ENCODE measurements at places on chromosomes 3 and 15. TPM values are rescaled to one million over a fixed set of nuclear protein-coding genes. Genes with fewer than 3 reads are reported as not detected.
A peak's percentile ranks its signal among the peaks of the same experiment; 100 is the strongest.

Gene CHRFAM7A
- 7.0 TPM for total RNA-seq

Gene ARL6IP5
- 195 TPM for total RNA-seq

Gene ZKSCAN7
- 2.5 TPM for total RNA-seq

Gene ATP2B2
- not detected for total RNA-seq

Gene TMEM158
- 0.41 TPM for total RNA-seq

GRCh38 chr3:14583548-14584091 lies 43.5 kb upstream of the GRIP2 start:
- no peak for DNase-seq
- no peaks in the 10 kb centered on the region for H3K4me1 ChIP-seq
- no peaks in the 10 kb centered on the region for H3K36me3 ChIP-seq
- no peaks in the 10 kb centered on the region for H3K27me3 ChIP-seq
- no peak overlapping the region for H3K4me3 ChIP-seq

GRCh38 chr3:10173095-10173925 lies 8.6 kb downstream of the IRAK2 start:
- H3K27ac ChIP-seq, result peak overlapping the region; percentile 97
- peaks cover 2% of the 10 kb centered on the region for H3K36me3 ChIP-seq
- peaks cover 13% of the 10 kb centered on the region for H3K4me1 ChIP-seq
- H3K4me3 ChIP-seq, result peak overlapping the region; percentile 51
- no peaks in the 10 kb centered on the region for H3K27me3 ChIP-seq

DNA sequence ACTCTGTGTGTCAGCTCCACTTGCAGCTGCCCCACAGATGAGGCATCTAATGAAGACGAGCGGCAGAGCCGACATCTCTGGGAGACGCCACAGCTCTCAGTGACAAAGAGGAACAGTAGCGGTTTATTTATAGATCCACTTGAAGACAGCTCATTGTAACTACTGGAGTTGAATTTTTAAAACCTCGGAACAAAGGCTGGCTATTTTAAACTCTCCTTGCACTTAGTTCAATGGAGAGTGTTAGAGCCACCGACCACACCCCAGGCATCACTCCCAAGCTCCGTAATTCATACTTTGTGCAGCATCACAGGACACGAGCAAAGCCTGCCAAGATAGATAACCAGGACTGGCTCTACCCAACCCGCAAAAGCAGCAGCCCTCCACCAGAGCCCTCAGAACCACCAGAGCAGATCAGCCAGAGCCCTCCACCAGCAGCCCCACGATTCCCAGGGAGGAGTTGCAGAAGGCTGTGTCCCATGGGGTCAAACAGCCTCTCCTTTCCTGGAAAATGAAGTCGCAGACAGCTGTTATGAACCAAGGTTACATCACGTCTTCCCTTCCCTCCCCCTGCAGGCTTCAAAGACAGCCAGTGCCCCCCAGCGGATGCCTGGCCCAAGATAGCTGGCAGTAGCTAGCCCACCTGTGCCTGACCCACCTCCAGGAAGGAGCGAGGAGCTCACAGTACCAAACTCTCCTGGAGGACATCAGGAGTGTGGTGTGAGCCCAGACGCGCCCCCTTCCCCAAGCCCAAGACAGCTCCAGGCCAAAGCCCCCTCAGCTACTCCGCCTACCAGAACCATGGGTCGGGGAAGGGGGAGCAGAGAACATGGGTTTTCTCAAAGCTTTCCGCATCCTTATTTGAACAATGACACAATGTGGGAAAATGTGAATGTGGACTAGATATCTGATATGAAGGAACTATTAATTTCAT lies 45.7 kb downstream of the POC1A start:
- H3K4me3 ChIP-seq, result no peak overlapping the region
- no peaks in the 10 kb centered on the region for H3K36me3 ChIP-seq
- H3K27me3 ChIP-seq, result no peaks in the 10 kb centered on the region
- DNase-seq, result no peak
- no peaks in the 10 kb centered on the region for H3K4me1 ChIP-seq

DNA sequence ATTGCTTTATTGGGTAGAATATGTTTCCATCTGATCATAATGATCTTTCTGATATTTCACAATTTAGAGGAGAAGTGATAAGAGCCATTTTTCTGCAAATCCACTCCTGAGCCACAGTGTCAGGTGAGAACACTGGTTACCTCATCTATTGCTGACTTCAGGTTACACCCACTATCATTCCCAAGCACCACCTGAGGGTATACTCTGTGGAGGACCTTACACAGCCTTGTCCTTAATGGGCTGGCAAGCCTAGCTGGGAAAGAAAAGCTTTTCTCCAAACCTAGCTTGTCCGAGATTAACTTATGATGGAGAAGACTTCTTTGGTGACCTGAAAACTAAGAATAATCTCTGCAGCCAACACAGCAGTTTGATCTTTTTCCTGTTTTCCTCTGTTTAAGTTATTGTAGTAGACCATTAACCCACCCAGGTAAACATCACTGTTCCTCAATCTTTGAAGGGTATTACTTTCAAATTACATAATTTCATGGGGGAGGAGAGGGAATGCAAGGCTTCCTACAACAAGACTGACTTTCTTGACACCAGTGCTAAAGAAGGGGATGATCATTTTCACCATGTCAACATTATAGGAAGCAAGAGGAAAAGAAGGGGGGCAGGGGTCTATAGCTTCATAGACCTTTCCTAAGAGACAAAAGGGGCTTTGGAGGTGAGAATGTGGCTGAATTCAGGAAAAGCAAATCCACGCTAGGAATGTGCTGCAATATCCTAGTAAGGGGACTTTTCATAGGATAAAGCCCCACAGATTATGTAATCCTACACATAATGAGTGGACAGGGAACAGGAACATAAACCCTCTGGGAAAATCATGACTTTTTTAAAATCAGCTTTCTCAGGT lies 1.7 kb downstream of the NCEH1 start:
- H3K36me3 ChIP-seq, result no peaks in the 10 kb centered on the region
- no peaks in the 10 kb centered on the region for H3K27me3 ChIP-seq
- H3K4me1 ChIP-seq, result peaks cover 30% of the 10 kb centered on the region
- no peak for DNase-seq

GRCh38 chr3:45894015-45894414 lies 7.7 kb downstream of the CCR9 start:
- no peak for DNase-seq
- H3K4me3 ChIP-seq, result no peak overlapping the region
- H3K36me3 ChIP-seq, result no peaks in the 10 kb centered on the region
- no peaks in the 10 kb centered on the region for H3K4me1 ChIP-seq

DNA sequence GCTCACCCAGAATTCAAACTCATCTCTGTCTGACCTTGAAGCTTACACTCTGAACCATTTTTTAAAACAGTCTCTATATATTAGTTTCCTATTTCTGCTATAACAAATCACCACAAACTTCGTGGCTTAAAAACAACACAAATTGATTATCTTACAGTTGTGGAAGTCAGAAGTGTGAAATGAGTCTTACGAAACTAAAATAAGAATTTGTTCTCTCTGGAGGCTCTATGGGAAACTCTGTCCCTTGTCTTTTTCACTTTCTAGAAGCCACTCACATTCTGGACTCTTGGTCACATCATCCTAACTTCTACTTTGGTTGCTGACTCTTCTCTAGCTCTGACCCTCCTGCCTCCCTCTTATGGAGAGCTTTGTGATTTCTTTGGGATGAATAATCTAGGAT lies 429.3 kb upstream of the THBS1 start:
- peaks cover 4% of the 10 kb centered on the region for H3K4me1 ChIP-seq
- DNase-seq, result no peak
- H3K27ac ChIP-seq, result no peak overlapping the region
- no peak overlapping the region for H3K4me3 ChIP-seq

DNA sequence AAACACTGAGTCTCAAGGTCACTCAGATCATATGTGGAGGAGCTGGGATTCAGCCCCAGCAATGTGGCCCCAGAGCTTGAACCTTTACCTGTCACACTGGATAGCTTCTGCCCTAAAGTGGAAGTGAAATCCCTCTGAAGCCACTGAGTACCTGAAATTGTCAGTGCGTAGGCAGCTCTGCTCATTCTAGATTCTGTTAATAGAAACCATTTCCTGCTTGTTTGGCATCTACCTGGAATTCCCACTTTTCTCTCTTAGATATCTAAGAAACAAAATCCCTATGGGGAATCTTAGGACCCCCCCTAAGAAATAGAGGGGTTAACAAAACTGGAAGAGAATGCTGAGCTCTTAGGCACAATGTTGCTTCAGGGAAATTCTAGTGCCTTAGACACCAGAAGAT lies 29.8 kb downstream of the FBXL22 start:
- DNase-seq, result no peak
- H3K4me3 ChIP-seq, result no peak overlapping the region
- H3K27me3 ChIP-seq, result no peaks in the 10 kb centered on the region
- H3K4me1 ChIP-seq, result no peaks in the 10 kb centered on the region
- peaks cover 57% of the 10 kb centered on the region for H3K36me3 ChIP-seq
- no peak overlapping the region for H3K27ac ChIP-seq

DNA sequence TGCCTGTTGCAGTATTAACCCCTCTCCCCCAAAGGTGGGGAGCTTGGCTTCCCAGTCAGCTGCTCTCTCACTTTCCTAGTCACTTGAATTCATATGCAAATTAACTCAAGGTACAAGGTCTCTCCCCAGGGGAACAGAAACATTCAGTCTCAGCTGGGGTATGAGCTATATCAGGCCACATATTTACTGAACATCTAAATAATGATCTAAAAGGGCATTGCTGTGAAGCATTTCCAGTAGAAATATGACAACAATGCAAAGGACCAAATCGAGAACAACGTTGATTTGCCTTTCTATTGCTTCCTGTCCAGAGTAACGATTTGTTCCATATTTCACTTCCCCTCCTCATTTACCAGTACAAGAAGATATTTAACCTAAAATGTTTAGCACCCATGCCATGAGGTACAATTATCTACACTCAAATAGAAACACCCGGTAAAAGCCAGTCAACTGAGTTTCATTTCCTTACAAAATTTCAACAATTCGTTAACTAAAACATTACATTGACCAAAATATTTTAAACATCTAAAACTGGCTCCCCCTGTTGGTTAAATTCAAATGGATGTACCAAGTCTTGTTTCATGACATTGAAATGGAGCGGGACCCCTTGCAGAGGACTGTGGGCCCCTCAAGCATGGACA lies 36.5 kb upstream of the KLHL6 start:
- no peaks in the 10 kb centered on the region for H3K27me3 ChIP-seq
- no peak overlapping the region for H3K4me3 ChIP-seq
- no peaks in the 10 kb centered on the region for H3K36me3 ChIP-seq

- no peak for DNase-seq
- H3K27me3 ChIP-seq, result no peaks in the 10 kb centered on the region
- no peak overlapping the region for H3K27ac ChIP-seq
- H3K4me3 ChIP-seq, result no peak overlapping the region
- H3K36me3 ChIP-seq, result no peaks in the 10 kb centered on the region
Observed at GRCh38 chr3:33795856-33796536, 2.4 kb upstream of the PDCD6IP start.

GRCh38 chr15:57961919-57962318 lies 103.6 kb downstream of the ALDH1A2 start:
- no peak overlapping the region for H3K4me3 ChIP-seq
- no peak overlapping the region for H3K27ac ChIP-seq
- H3K27me3 ChIP-seq, result no peaks in the 10 kb centered on the region
- H3K4me1 ChIP-seq, result no peaks in the 10 kb centered on the region
- no peak for DNase-seq
- no peaks in the 10 kb centered on the region for H3K36me3 ChIP-seq

DNA sequence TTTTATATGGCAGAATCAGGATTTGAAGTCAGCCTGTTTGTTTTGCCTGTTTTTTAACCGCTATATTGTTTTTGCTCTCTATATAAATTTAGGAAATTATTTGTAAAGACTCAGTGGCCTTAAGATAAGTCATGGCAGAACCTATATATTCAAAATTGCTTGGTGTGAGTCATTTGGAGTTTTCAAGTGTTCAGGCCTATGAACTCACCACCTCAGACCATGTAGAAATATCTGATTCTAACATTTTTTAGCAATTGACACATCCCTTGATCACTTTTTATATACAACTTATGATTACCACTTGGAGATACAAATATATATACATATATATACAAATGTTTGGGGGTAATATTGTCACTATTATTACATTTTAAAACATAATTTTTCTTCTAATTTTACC lies 95.7 kb downstream of the VGLL3 start:
- H3K27ac ChIP-seq, result no peak overlapping the region
- no peak for DNase-seq
- no peaks in the 10 kb centered on the region for H3K27me3 ChIP-seq
- H3K4me1 ChIP-seq, result no peaks in the 10 kb centered on the region
- H3K36me3 ChIP-seq, result no peaks in the 10 kb centered on the region

DNA sequence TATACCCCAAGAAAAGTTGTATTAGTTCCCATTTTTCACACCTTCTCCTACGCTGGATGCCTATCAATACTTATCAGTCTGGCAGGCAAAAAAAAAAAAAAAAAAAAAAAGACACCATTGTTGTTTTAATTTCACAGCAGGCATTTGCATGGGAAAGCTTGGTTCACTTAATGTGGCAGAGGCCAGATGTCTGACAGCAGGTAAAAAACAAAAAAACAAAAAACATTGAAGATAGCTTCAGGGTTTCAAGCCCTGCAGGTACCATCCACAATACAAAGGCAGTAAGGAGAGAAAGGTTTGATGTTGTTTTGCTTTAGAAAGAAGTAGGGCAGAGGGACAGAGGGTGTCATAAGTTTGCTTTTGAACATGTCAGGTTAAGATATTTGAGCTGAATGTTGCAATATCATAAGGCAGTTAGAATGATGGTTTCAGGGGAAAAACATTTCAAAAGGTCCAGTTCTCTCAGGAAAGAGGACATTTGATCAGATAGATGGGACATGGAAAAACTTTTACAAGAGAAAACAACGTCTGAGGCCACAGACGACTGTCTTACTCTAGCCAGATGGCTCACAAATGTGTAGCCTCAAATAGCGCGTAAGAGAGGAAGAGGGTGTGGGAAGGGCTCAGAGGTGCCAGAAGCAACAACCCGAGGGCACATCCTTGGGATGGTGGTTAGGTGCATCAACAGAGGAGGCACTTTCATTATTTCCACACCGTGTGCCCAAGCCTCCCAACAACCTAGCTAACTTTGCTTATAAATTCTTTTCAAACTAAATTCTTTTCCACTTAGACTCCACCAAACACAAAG lies 25.7 kb downstream of the PCOLCE2 start:
- no peak overlapping the region for H3K4me3 ChIP-seq
- H3K36me3 ChIP-seq, result no peaks in the 10 kb centered on the region
- no peak overlapping the region for H3K27ac ChIP-seq
- no peaks in the 10 kb centered on the region for H3K27me3 ChIP-seq

DNA sequence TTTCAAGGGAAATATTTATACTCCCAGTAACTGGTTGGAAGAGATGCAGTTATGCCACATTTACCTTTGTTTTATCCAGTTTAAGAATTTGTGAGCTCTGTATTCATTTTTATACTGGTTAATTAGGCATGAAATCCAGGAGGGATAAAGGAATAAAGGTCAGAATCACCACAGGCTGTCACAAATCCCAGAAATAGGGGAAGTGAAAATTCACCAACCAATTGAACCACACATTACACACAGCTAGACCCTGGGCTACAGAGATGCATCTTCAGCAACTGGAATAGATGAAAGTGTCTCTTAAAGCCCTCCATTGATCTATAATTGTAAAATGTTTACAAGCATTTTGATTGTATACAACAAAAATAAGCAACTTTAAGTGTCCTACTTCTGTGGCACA lies 18.5 kb downstream of the SERPINI1 start:
- DNase-seq, result no peak
- no peaks in the 10 kb centered on the region for H3K36me3 ChIP-seq
- H3K27ac ChIP-seq, result no peak overlapping the region
- H3K27me3 ChIP-seq, result no peaks in the 10 kb centered on the region
- H3K4me3 ChIP-seq, result no peak overlapping the region
- H3K4me1 ChIP-seq, result no peaks in the 10 kb centered on the region

- no peaks in the 10 kb centered on the region for H3K36me3 ChIP-seq
- H3K4me3 ChIP-seq, result no peak overlapping the region
- H3K27ac ChIP-seq, result no peak overlapping the region
- peaks cover 17% of the 10 kb centered on the region for H3K4me1 ChIP-seq
- no peaks in the 10 kb centered on the region for H3K27me3 ChIP-seq
Observed at GRCh38 chr3:72265256-72266015, 480.5 kb upstream of the PROK2 start.

All from thoracic aorta (tissue), 2 donors.